ENCODE measurements at places on chromosomes 5 and 9.
A peak's percentile ranks its signal among the peaks of the same experiment; 100 is the strongest.

GRCh38 chr5:106435185-106435584 is 1235.6 kb downstream of the EFNA5 start:
- no peak for DNase-seq

- DNase-seq = peak; percentile 46
Measured at GRCh38 chr9:128550770-128551656, 1.4 kb upstream of the SPTAN1 start.

GRCh38 chr5:59637884-59638580 is 255.5 kb downstream of the PDE4D start:
- peak; percentile 23 for DNase-seq

DNA sequence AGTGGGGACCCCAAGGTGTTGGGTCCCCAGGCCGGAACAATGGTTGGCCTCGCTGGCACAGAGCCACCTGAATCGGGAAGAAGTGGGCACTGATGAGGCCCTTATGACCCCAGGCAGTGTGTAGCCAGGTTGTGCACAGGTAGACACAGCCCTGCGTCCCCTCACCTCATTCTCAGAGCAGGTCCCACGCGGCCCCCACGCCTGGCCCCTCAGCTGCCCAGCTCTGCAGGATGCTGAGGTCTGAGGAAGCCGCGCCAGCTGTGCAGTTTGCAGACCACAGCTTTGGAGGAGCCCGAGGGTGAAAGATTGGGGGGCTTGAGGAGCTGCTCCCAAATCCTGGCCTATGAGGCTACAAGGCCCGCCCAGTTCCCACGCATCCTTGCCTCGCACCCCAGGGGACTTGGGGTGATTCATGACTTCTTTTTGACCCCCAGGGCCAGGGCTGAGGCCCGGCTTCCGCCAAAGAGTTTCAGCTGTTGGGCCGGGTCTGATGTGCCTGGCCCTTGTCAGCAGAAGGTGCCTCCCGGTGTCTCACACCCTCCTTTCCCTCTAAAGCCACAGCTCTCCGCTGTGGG is 87.8 kb upstream of the PHYKPL start:
- no peak for DNase-seq

- DNase-seq = no peak
Measured at GRCh38 chr9:108783731-108784495, 71.9 kb downstream of the ACTL7B start.

Measured in fibroblast of skin of right quadriceps (primary cell).